ENCODE measurements at places on chromosomes 11 and 22. TPM values are rescaled to one million over a fixed set of nuclear protein-coding genes. Genes with fewer than 3 reads are reported as not detected.

The OR51B2 gene
- not detected for total RNA-seq

The USH1C gene
- 1.1 TPM for total RNA-seq

The OR2AT4 gene
- not detected for total RNA-seq

The GPHA2 gene
- total RNA-seq = not detected

The RIBC2 gene
- not detected for total RNA-seq

DNA sequence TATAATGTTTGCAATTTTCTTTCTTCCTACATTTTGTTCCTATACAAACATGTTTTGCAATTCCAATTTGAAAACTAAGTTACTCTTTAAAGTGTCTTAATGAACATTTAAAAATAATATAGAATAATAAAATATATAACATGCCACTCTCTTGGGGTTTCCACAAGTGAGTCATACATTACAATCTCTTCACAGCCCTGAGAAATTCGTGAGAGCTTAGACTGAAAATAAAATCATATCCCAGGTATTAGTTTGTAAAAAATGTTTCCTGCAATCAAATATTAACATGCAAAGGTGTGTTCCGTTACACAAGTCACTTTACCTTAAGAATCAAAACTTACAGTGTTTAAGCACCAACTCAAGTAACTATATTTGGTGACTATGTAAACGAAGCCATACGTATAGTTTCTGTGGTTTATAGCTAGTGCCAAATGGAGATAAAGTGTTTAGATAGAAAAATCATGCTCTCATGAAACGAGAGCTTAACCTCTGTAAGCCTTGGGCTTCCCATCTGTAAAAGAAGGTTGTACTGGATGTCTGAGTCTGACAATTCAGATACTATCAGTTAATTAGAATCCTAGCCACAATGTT, 253.6 kb upstream of the ANO3 start:
- no peak for ATAC-seq

GRCh38 chr11:69669486-69669885, 5.7 kb downstream of the LTO1 start:
- ATAC-seq = no peak

DNA sequence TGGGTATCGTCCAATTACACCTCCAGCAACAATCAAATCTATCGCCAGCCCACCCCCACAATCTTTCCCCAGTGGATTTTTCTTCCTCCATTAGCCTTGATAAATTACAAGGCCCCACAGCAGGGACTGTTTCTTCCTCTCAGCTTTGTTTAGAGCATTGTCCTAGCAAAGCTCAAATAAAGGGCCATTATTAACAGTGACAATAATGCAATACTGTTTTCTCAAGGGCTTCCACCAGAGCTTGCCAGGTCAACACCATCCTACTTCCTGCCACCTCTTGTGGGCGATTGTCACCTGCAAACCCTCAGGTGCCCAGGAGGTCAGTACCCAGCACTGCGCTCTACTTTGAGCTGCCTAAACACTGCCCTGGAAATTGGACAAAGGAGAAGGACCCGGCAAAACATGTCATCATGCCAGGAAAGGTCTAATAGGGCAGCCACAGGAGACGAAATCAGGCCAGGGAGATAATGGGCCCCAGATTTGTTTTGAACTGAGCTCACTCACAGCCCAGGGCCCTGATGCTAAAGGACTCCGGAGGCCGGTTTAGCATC, 95.2 kb downstream of the ABTB2 start:
- ATAC-seq = no peak

DNA sequence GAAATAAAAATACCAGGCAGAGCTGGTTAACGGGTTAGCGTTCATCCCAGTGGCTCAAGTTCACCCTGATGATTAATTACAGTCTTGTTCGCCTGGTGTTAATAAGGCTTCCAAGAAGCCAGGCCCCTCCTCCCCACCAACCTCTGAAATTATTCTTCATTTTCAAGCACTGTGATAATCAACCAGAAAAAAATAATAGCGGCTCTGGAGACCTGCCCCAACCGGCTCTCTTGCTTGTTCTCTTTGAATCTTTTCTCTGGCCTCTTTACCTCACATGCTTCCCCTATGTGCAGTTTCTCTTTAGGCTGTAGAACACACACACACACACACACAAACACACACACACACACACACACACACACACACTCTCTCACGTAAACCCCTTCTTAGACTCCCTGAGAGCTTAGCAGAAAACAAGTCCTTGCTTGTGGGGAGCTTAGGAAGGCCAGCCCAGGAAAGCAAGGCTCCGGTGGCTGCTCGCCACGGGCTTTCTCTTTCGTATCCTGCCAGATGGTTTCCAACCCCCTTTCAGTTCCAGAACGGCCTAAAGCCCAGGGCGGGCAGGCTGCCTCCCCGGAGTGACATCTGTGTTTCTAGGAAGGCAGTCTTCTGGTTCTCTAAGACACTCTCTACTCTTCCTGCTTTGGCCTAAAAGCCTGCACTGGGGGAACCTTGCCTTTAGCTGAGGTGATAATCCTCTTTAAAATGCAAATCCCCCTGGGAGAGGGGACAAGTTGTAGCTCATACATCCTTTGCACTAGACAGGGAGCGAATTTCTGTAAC, 106.4 kb upstream of the SESN3 start:
- ATAC-seq = peak; percentile 27

- no peak for ATAC-seq
These were observed 90.1 kb upstream of the B3GAT1 start for GRCh38 chr11:134502153-134502550.

- ATAC-seq = peak; percentile 91
These were observed 697 bp downstream of the TPBGL start for GRCh38 chr11:75241036-75241905.

GRCh38 chr11:108774037-108774730, 109.3 kb downstream of the DDX10 start:
- ATAC-seq = no peak

- ATAC-seq = peak; percentile 44
These were observed 5.0 kb downstream of the TP53I11 start for GRCh38 chr11:44945666-44946065.
